ENCODE measurements at places on chromosomes 6 and 20. TPM values are rescaled to one million over a fixed set of nuclear protein-coding genes. Genes with fewer than 3 reads are reported as not detected.

Gene AKAP12
- 42.9 TPM for total RNA-seq

Gene SENP6
- total RNA-seq = 353 TPM

Gene SERAC1
- 16.8 TPM for total RNA-seq

Gene OARD1
- total RNA-seq = 15.8 TPM

Gene MUC22
- not detected for total RNA-seq

GRCh38 chr20:41616228-41616627 lies 1.9 kb downstream of the CHD6 start:
- DNase-seq = no peak
